CD4-positive, alpha-beta T cell treated with Interleukin-10 for 1 hour (primary cell): ENCODE measurements at places on chromosomes 6 and 20.

DNA sequence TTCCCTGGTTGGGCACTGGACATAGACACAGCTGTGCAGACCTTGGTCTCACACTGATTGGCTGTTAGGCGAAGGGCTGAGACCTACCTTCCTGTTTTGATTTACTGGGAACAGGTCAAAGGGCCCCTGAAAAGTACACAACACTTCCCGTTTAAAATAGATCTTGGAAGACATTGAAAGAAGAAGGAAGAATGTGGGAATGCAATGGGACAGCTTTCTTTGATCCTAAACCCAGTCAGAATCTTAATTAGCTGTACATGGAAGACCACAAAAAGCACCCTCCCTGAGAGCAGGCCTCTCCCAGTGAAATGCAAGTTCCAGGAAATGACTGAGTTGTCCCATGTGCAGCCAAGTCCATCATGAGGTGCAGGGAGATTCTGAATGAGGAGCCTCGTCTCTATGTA, 83.6 kb upstream of the EXOC2 start:
- no peak for DNase-seq

DNA sequence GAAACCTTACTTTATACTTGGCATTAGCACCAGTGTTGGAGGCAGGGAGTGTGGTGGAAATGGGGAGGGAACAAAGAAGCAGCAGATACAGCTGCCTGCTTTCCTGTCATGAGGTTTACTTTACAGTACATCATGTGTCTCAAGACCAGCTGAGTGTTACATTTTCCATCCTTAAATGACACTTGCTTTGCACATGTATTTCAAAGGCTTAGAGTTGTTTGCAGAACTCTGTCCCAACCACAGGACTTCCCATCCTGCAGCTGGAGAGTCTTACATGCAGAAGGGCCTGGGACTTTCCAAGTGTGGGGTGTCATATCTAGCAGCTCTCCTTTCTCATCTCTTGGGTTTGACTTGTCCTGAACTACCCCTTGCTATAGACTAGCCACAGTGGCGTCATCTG, 395.9 kb downstream of the DHX35 start:
- DNase-seq = no peak

GRCh38 chr6:146543940-146544615, 445 bp downstream of the RAB32 start:
- DNase-seq = no peak

GRCh38 chr20:63471002-63471716, 1.3 kb downstream of the KCNQ2 start:
- no peak for DNase-seq

DNA sequence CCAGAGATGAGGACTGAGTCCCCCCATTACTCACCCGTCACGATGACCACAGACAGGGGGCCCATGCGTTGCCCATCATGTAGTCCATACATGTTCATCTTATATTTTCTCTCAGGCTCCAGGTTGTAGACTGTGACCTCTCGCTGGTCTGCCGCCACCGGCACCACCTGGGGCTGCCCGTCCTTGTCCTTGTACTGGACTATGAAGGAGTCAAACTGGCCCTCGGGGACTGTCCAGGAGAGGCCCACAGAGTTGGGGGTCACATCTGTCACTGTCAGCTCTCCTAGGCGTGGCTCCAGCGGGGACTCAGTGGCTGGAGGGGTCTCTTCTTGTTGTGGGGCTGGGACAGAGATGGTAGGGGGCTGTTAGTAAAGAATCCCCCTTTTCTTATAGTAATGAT, 35.4 kb downstream of the CYP21A2 start:
- no peak for DNase-seq

GRCh38 chr20:62590309-62591121, 51.8 kb upstream of the SLCO4A1 start:
- no peak for DNase-seq

- DNase-seq = no peak
These were observed 426.4 kb upstream of the CITED2 start for GRCh38 chr6:139800837-139801236.

GRCh38 chr6:39494998-39495397, 172.5 kb upstream of the KCNK16 start:
- no peak for DNase-seq

DNA sequence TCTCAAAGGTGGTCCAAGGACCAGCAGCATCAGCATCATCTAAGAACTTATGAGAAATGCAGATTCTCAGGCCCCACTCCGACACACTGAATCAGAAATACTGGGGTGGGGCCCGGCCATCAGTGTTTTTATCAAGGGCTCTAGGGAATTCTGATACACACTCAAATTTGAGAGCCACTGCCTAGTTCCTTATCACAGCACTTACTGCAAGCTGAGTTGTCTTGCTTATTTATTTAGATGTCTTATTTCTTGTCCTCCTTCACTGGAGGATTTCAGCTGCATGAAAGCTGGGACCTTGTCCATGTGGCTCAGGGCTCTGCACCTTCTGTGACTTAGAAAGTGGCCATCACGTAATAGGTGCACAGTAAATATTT, 139.4 kb upstream of the RREB1 start:
- DNase-seq = no peak

- no peak for DNase-seq
These were observed 473.5 kb upstream of the SPTLC3 start for GRCh38 chr20:12535316-12535715.

DNA sequence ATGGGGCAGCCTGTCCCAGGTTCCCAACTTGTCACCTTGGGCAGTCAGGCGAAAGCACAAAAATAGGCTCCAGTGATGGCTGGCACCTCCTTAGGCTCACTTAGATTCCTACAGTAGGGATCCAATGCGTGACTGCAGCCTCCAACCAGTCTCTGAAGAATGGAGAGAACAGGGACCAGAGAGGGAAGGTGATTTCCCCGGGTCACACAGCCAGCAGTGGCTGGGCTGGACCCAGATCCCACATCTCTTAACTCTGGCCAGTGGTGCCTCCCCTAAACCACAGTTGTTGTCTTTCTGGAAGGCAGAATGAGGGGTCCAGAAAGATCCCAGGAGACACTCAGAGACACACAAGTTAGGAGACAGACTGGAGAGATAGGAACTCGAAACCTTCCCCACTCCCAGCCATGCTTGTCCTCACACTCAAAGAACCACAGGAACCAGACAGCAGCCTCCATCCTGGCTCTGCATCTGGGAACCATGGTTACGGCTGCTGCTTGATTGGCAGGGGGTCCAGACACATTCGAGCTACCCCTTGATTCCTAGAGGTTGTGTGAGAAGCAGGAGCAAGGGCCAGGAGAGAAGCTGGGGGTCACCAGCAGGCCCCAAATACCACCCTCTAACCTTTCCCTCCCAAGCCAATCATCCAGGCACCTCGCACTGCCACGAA, 33.1 kb upstream of the SIRPA start:
- DNase-seq = no peak

- DNase-seq = no peak
These were observed 643.7 kb downstream of the UTRN start for GRCh38 chr6:144928847-144929246.

- DNase-seq = no peak
These were observed 304.4 kb upstream of the JAG1 start for GRCh38 chr20:10978019-10978702.

GRCh38 chr6:14593286-14593685, 475.7 kb downstream of the CD83 start:
- DNase-seq = no peak

GRCh38 chr6:31441365-31442267, 38.2 kb downstream of the MICA start:
- DNase-seq = peak; percentile 83

DNA sequence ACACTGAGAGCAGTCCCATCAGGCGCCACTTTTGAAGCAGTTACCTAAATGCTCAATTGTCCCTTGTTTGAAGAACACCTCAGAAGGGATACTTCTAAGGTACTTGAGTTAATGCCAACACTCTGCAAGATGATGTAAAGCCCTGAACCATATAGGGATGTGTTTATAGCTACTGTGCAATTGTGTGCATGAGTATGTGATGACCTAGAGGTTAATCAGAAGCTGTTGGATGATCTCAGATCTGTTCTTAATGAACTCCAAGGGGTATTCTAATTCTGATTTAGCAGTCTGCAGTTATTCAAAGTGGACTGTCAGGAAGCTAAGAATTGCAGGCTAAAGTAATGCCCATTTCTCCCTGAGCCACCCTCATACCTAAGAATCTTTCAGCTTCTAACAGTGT, 158.3 kb downstream of the TMEM242 start:
- no peak for DNase-seq

- DNase-seq = peak; percentile 91
These were observed at the start of gene RAE1 for GRCh38 chr20:57351042-57351783. Gene RAE1, plus strand, starts transcription at chr20:57351255. Its CDS starts 2,784 bp downstream, at chr20:57354039.

- DNase-seq = no peak
These were observed 77.4 kb upstream of the CEP162 start for GRCh38 chr6:84304881-84305280.

- DNase-seq = no peak
These were observed 320.2 kb upstream of the POU3F2 start for GRCh38 chr6:98514073-98514720.

DNA sequence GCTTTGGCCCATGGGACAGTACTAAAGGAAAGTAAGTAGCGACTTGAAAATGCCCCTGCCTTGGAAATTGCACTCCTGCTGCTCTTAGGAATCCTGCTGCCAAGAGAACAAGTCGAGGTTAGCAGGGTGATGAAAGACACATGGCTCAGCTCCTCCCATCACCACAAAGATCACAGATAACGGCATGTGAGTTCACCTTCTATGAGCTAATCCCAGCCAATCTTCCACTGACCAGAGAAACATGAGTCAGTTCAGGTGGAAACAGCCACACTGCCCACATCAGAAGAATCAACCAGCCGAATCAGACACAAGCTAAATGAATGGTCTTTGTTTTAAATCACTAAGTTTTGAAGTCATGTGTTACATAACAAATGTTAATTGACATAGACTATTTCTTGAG, 106.3 kb downstream of the PRKN start:
- no peak for DNase-seq

DNA sequence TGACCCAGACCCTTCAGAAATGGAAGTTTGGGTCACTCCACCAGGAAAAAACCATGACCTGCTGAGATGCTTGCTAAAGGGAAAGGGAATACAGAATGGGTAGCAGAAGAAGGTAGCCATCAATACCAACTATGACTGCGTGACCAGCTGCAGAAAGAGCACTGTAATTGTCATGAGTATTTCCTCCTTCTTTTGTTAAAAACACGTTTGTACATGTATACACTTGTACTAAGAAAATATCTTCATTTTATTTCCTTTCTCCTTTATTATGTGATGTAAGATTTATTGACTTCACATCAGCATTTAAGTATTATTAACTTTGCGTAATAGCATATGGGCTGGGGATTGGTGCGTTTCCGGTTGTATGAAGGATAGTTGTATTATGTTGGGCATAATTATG, 12.6 kb upstream of the MUC21 start:
- no peak for DNase-seq

DNA sequence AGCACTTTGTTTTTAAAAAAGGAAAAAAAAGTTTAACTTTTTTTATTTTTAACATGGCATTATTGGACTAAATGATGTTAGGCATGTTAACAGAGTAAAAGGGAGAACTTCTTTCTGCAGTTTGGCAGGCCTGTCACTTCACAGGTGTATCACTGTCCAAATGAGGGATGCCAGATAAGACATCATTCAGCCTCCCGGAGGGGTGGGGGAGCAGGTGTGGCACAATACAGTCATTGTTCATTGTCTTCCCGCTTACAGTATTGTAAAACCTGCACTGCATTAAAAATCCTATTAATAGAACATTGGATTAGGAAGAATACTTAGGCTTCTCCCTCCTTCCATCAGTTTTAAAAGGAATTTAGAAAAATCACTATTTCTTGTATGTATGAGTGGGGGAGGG, 80.7 kb downstream of the CARMIL1 start:
- no peak for DNase-seq

GRCh38 chr6:44480097-44480541, 92.6 kb downstream of the CDC5L start:
- DNase-seq = no peak

DNA sequence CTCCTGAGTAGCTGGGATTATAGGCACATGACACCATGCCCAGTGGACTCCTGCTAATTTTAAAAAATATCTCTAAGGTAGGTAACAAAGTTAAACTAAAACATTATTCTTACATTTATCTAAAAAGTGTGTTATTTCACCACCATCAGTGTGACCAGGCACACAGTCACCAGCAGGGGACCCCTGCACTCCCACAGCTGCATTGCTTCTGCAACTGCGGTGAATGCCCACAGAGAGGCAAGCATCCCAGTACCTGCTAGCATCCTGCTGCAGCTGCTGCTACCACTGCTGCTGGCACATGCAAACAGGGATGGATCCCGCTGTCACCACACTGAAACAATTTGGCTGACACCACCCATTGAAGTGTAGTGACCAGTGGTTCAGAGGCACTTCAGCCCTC, 21.9 kb upstream of the EPB41L2 start:
- no peak for DNase-seq

DNA sequence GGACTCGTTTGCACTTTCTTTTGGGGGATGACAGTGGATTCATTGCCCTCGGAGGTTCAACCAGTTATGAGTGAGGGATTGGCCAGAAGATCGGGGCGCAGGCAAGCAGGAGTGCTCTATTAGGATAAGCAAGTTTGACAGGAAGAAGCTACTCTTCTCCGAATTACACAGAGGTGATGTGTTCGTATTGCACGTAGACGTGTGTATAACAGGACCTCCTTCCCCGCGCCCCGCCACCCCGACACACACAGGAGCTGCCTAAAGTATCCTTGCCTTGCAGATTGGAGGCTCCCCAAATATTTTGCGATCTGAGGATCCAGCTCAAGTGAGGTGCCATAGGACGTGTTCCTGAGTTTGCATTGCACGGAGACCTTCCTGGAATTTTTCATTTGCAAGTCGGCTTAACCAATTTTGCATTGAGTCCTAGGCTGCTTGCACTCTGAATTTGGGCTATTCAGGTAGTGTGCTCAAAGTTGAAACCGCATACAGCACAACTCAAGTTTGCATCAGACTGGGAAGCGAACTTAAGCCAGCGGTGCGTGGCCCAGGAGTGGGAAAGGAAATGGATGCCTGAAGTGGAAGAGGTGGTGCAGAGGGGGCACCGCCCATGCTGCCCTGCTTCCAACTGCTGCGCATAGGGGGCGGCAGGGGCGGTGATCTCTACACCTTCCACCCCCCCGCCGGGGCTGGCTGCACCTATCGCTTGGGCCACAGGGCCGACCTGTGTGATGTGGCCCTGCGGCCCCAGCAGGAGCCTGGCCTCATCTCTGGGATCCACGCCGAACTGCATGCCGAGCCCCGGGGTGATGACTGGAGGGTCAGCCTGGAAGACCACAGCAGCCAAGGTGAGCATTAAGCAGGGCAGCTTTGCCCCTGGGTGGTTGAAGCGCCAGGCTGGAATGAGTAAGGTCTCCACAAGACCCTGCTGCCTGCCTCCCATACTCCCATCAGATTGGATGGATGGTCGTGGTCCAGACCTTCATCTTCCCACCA, 770 bp downstream of the TCF19 start:
- DNase-seq = peak; percentile 17

GRCh38 chr20:49275636-49276035, 2.2 kb downstream of the ZNFX1 start:
- no peak for DNase-seq

DNA sequence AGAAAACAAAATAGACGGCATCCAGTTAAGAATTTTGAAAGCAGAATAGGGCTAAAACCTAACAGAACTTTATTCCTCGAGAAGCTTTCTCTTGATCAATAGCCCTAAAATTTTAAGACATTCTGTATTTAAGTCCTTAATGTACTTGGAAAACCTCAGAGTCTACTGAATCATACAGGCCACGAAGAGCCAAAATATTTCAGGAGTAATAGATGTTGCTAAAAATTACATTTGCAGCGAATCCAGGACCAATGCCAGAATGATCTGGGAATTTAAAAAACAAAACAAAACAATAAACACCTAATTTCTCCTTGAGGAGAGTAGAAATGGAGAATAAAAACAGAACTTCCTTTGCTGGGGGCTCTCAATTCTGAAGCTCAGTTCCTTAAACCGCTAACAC, 23.3 kb downstream of the ATXN1 start:
- no peak for DNase-seq

GRCh38 chr6:127717384-127717783, 140.4 kb downstream of the C6orf58 start:
- DNase-seq = no peak
